ENCODE measurements at places on chromosomes 3 and 15.

GRCh38 chr15:67821784-67822440 lies 3.4 kb upstream of the SKOR1 start:
- DNase-seq: no peak

GRCh38 chr3:146169891-146170290 lies 8.9 kb upstream of the PLOD2 start:
- DNase-seq: no peak

- DNase-seq: no peak
These were observed 2.4 kb upstream of the LMCD1 start for GRCh38 chr3:8499181-8499611.

DNA sequence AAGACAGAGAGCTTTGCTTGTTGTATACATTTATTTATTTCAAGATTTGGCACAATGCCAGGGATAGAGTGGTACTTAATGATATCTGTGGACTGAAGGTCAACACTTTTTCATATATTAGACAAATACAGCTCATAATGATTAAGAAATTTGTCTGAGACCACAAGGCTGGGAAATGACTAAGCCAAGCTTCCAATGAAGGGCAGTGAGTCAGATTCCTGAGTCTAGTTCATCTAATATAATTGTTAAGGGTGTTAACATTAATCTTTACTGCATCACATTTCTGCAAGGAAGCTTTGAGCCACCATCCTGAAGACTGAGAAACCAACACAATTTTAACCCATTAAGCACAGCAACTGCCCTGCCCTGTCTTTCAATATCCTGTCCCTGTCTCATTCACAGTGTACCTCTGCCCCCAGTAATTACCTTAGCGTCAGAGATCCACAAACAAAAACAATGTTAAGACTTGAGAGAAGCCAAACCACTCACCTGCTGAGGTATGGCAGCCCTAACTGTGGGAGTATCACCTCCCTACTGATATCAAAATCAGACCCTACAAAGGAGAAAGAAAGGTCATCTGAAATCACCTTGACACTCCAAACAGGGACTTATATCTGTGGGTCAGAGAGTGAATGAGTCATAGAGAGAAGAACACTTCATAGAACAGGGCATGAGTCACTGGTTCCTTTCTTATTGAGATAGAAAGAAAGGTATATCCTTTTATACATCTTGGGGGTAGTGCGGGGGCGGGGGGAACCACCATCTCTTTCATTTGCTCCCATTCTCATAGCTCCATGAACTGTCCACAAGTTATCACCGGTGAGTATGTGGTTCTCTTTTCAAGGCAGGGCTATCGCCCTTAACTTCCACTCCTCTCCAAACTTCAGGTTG lies 74.7 kb downstream of the MAGI1 start:
- peak; percentile 44 for DNase-seq

GRCh38 chr15:96948981-96949380 lies 618.5 kb downstream of the NR2F2 start:
- DNase-seq: no peak

GRCh38 chr15:73946795-73947370 lies 20.6 kb downstream of the LOXL1 start:
- DNase-seq: no peak

GRCh38 chr3:129567176-129567705 lies 24.3 kb downstream of the H1-8 start:
- DNase-seq: no peak

- DNase-seq: no peak
These were observed 189.4 kb downstream of the TBC1D5 start for GRCh38 chr3:17553080-17553479.

DNA sequence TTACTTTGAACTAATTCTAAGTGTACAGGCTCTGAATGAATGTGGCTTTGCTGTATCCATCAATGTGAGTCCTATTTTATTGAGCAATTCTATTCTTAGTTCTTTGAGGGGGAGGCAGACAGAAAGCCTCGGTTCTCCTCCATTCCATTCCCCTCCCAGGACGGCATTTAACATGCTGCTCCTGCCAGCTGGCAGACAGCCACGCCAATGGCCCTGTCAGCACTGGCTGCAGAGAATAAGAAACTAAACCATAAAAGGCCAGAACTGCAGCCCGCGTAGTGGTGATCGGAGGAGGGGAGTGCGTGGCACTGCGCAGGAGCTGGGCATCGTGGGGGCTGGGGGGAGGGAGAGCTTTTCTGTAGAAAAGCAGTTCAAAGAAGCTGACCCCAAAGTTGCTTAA lies 76.0 kb upstream of the HACD2 start:
- no peak for DNase-seq

- DNase-seq: peak; percentile 80
These were observed at the start of gene ELL3 for GRCh38 chr15:43776718-43777266. Gene ELL3, minus strand, starts transcription at chr15:43776966. Its CDS starts 65 bp downstream, at chr15:43776901.
